ENCODE measurements at places on chromosomes 5 and 9.
A peak's percentile ranks its signal among the peaks of the same experiment; 100 is the strongest.

GRCh38 chr9:19174127-19174912 is 47.0 kb upstream of the PLIN2 start:
- peak; percentile 98 for ATAC-seq

- no peak for ATAC-seq
Observed at GRCh38 chr9:79346350-79347020, 225.3 kb upstream of the TLE4 start.

- ATAC-seq = no peak
Observed at GRCh38 chr5:172525996-172526360, 71.7 kb upstream of the SH3PXD2B start.

DNA sequence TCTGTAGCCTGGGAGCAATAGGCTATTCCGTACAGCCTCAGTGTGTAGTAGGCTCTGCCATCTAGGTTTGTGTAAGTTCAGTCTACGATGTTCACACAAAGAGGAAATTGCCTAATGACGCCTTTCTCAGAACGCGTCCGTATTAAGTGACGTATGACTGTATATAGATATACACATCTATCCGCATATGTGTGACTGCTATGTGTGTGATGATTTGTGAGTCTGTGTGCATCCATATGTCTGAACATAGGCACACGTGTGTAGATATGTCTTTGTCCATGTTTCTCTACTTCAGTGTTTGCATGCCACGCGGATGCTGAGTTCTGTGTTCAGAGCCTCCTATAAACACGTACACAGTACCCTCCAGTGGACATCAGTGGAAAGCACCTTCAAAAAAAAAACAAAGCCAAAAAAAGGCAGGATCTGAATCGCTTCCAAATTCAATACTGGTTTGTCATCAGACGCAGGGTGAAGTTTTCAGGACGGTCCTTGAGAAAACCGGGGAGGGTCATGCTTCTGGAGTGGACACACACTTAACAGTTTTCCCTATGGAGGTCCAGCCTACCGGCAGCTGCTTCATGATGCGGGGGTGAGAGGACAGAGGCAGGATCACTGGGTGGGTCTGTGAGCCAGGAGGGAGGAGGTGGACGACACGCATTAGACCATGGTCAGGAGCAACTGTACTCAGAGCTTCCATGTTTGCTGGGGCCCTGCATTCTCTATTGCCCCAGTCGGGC is 29.5 kb upstream of the ALDH1B1 start:
- peak; percentile 28 for ATAC-seq

GRCh38 chr5:107594253-107595045 is 76.3 kb downstream of the EFNA5 start:
- ATAC-seq = no peak

DNA sequence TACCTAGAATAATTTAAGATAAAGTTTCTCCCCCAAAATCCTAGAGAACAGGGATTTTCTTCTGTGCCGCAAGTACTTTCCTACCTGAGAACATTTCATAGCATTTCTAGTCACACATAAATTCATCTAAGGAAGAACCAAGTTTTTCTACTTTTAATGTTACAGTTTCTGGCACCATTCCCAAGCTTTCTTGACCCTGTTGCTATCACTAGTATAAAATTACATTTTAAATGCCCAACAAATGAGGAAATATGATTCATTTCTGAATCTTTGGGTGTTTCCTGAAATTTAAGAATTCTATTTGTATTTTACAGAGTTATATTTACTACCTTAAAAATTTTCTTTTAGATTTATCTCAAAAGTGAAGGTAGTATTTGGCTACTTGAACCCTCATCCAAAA is 137.8 kb downstream of the LPAR1 start:
- no peak for ATAC-seq

DNA sequence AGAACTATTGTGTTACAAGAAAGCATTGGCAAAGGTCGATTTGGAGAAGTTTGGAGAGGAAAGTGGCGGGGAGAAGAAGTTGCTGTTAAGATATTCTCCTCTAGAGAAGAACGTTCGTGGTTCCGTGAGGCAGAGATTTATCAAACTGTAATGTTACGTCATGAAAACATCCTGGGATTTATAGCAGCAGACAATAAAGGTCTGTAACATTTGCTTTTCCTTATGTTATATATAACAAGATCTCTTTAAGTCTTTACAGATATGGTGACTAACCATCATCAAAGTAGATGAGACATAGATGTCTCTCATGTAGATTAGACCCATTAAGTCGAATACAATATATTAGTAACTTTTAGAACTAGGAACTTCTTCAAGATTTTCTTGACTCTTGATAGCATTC is 33.0 kb downstream of the TGFBR1 start:
- ATAC-seq = no peak

DNA sequence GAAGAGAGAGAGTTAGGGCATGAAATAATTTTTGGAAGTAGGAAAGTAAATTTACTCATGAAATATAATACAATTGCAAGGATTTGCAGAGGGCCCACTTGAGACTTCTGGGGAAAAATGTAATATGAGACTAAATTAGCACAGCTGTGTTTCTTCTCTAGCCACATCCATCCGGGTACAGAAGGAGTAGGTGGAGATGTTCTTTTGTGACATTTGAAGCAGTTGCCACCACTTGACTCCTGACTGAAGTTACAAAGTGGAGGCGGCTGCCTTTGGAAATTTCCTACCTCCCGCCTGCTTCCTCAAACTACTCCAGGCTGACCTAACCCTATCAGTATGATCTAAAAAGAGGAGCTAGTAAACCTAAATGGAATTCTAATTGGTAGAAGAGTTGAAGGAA is 58.1 kb upstream of the SHISAL2B start:
- no peak for ATAC-seq

GRCh38 chr5:143165049-143165880 is 238.2 kb downstream of the NR3C1 start:
- ATAC-seq = no peak

- no peak for ATAC-seq
Observed at GRCh38 chr5:180143656-180144364, 65.2 kb downstream of the RASGEF1C start.

DNA sequence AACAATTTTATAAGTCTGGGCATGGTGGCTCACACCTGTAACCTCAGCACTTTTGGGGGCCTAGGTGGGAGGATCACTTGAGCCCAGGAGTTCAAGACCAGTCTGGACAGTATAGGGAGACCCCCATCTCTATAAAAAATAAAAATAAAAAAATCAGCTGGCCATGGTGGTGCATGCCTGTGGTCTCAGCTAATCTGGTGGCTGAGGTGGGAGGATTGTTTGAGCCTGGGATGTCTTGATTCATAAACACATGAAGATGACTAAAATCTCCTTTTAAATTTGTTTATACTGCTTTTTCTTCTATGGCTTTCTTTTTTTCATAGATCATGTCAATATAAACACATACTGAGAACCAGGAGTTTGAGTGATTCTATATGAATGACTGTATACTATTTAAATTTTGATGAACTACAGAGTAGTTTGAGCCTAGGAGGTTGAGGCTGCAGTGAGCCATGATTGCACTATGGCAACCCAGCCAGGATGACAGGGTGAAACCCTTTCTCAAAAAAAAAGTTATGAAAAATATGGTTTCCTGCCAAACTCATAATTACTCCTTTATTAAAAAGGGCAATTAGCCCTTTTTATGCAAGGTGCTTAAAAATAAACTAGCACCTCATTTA is 14.2 kb downstream of the RIC1 start:
- ATAC-seq = peak; percentile 83

GRCh38 chr9:6897207-6897822 is 139.5 kb downstream of the KDM4C start:
- ATAC-seq = no peak

DNA sequence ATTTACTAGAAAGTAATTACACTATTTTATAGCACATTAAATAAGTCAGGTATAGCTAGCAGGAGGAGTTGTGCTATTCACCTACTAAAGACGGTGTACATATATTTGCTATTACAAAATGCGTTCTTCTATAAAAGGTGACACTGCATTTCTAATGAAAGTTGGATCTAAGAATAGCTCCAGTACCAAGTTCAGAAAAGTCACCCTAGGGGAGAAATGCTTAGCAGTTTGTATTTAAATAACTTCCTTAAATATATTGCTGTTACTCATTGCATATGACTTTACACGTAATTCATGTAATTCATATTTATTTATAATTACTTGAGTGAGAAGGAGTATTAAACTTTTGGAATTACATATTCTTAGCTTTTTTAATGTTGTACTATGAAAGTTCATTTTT is 7.0 kb upstream of the SUB1 start:
- no peak for ATAC-seq

DNA sequence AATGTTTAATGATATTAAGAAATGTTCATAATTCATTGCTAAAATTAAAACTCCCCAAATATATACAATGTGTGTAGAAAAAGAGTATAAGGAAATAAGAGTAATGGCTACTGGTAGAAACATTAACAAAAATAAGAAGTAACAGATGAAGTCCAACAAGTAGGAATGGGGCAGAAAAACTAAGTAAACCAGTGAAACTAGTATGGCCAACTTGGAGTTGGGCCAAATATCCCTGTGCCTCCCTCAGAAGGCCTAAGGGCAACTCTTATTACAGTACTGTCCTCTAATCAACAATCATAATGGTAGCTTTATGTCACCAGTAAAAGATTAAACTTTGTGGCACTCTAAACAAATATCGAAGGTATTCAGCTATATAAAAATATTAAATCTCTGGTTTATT is 93.5 kb downstream of the SSBP2 start:
- ATAC-seq = no peak

DNA sequence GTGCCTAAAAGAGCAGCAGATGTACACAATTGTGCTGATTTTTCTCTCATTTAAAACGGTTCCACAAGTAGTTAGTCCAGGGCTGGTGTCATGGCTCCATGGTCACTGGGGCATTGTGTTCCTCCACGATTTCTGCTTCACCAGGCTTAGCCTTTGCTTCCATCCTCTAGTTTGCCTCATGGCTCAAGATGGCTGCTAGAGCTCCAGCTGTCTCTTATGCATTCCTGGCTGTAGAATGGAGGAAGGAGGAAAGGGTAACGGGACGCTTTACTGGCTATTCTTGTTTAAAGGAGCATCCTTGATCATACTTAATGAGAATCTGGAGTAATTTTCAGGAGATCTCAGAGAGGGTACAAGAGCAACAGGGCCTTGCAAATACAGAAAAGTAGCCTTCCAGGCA is 47.7 kb downstream of the BOD1 start:
- no peak for ATAC-seq

- no peak for ATAC-seq
Observed at GRCh38 chr9:77735494-77735893, 87.4 kb upstream of the GNA14 start.

DNA sequence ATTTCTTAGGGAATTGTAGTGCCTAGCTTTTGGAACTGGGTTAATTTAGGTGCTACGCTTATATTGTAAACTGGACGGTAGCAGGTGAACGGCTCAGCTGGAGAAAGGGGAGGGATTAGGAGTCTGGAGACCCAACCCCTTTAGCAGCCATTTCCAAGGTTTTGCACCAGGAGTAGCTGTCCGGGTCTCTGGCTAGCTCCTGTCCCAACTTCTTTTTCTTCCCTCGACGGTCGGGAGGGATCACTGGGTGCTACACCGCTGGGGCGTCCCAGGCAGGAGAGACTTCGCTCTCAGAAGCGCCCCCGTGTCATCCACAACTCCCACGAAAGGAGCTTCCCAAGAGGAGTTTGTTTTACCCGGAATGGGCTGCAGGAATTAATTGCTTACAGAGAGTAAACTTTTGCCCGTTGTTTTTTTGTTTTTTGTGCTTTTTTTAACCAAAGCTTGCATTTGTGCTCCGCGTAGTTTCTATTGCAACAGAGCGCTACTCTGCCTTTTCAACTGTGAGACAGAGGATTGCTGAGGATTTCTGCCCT is 1640.9 kb upstream of the C9orf72 start:
- no peak for ATAC-seq

DNA sequence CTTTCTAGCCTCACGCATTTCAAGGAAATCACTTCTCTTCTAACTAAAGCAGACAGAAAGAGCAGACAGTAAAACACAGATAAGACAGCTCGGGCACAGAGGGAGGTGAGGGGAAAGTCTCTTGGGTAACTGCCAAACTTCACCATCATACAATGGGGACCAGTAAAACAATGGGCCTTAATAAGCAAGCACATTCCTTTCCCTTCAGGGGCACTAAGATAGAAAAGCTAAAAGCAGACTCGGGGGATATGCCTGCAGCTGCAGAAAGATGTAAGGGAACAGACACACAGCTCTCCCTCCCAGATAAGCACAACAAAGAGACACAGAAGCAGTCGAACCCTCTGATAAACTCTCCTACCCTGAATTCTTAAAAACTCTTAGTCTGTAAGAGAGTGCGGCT is 15.6 kb upstream of the CKS2 start:
- ATAC-seq = no peak

DNA sequence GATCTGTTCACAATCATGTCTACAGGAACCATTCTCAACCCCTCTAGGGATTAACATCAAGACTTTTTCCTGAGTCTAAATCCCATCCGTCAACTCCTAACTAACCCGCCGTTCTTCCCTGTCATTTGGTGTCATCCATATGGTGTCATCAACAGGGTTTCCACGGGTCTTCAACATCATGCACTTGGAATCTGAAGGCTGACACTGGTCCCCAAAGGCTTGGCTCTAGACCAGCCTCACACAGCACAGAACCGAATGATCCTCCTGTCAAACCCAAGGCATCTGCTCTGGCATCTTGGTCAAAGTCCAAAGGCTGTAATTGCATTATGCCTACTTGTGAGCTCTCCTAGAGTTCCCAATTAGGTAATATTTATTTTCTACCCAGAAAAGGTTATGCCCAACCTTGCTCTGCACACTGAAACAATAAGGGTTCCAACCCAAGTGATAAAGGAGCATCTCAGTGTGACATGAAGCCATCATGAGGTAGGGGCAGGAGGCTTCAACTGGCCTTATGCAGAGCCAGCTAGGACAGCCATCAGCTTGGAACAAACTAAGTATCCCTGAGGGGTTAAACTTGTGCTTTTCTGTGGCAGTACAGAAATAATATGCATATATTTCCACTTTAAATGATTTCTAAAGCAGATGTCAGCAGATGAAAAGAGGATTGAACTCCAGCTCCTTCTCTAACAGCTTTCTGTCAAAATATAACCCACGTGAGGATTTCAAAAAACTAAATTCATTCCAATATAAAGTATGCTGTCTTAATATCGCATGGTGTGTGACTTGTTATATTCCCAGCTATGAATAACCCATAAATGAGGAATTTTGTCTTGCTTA is 13.9 kb downstream of the ENC1 start:
- no peak for ATAC-seq

DNA sequence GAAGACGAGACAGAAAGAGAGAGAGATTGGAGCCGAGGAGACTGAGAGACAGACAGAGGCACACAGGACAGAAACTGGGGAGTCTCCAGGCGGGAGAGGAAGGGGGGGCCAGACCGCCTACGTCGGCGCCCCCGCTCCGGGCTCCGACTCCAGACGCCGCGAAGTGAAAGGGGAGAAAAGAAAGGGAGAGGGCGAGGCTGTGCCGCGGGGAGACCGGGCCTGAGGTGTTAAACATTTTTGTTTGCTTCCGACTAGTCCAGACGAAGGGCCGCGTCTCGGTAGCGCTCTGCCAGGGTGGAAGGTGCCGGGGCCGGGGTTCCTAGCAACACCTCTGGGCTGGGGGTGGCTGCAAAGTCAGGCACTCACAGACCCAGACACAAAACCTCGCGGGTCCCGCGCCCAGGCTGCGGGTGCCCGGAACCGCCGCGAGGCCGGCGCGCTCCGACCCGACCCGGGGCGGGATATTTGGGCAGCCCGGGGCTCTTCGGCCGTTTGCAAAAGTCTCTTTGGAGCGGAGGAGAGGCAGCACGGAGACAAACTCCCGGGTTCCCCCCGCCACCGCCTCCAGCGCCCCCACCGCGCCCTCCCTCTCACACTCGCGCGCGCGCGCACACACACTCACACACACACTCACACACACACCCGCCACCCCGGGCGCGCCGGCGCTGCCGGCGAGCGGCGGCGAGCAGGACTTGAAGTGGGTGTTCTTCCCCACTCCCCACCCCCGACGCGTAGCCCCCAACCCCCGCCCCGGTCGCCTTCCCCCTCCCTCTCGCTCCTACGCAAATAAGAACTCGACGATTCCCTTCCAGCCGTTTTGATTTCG is 626 bp upstream of the FST start:
- no peak for ATAC-seq

Data from activated CD4-positive, CD25-positive, alpha-beta regulatory T cell treated with anti-CD3 and anti-CD28 coated beads, Interleukin-2, amount 50 U/mL, for 24 hours (primary cell).